ENCODE measurements at places on chromosomes 7 and 10. TPM values are rescaled to one million over a fixed set of nuclear protein-coding genes. Genes with fewer than 3 reads are reported as not detected.

The SLC29A4 gene
- total RNA-seq: 13.4 TPM

The VAX1 gene
- total RNA-seq: 1.3 TPM

The SYPL1 gene
- total RNA-seq: 85.4 TPM

The MCM10 gene
- total RNA-seq: 22.3 TPM

The TMEM178B gene
- total RNA-seq: 1.3 TPM

The PNLIPRP2 gene
- total RNA-seq: not detected

The NPTX2 gene
- total RNA-seq: 0.12 TPM

The NANOS1 gene
- 2.8 TPM for total RNA-seq

The RBP3 gene
- total RNA-seq: not detected

The LDB3 gene
- 0.06 TPM for total RNA-seq

The MMD2 gene
- total RNA-seq: not detected

The GRID1 gene
- total RNA-seq: 0.22 TPM

The CROT gene
- 6.5 TPM for total RNA-seq

The ASB10 gene
- not detected for total RNA-seq

The ERVW-1 gene
- total RNA-seq: not detected

The C10orf71 gene
- not detected for total RNA-seq

The GIMAP8 gene
- total RNA-seq: not detected

The TAS2R4 gene
- 0.12 TPM for total RNA-seq

The DNAJC12 gene
- 57.0 TPM for total RNA-seq

The AGAP3 gene
- total RNA-seq: 56.3 TPM

The ADIRF gene
- total RNA-seq: not detected

The LRRC17 gene
- 0.12 TPM for total RNA-seq

The SH2D4B gene
- not detected for total RNA-seq

The TDRD1 gene
- not detected for total RNA-seq

The OR2AE1 gene
- not detected for total RNA-seq

The FZD8 gene
- 4.9 TPM for total RNA-seq

The GPR141 gene
- not detected for total RNA-seq

The CPSF4 gene
- 42.9 TPM for total RNA-seq

The NODAL gene
- not detected for total RNA-seq

The LIPJ gene
- not detected for total RNA-seq

The OR2A1 gene
- not detected for total RNA-seq

The NPSR1 gene
- total RNA-seq: not detected

The EPO gene
- total RNA-seq: not detected

The SPDYE9 gene
- total RNA-seq: not detected

The OR2A42 gene
- total RNA-seq: not detected

The TUBB8 gene
- total RNA-seq: 0.22 TPM

The PKD2L1 gene
- total RNA-seq: 0.05 TPM

The COL13A1 gene
- 0.30 TPM for total RNA-seq

The ADCYAP1R1 gene
- total RNA-seq: not detected

The LCOR gene
- total RNA-seq: 8.1 TPM

The DDC gene
- total RNA-seq: 1.2 TPM

The KMT2C gene
- 5.5 TPM for total RNA-seq

The LIPK gene
- not detected for total RNA-seq

The STMP1 gene
- 30.3 TPM for total RNA-seq

The TMEM225B gene
- total RNA-seq: 0.89 TPM

The SPAG6 gene
- total RNA-seq: not detected

The COL1A2 gene
- not detected for total RNA-seq

The NEUROG3 gene
- total RNA-seq: not detected

The TRPV6 gene
- total RNA-seq: not detected

The CHAT gene
- total RNA-seq: not detected

The ANKRD22 gene
- 0.31 TPM for total RNA-seq

The PRSS58 gene
- not detected for total RNA-seq

The NFE2L3 gene
- 8.1 TPM for total RNA-seq

The KIN gene
- total RNA-seq: 15.4 TPM

The RPS24 gene
- 3,036 TPM for total RNA-seq

The VPS37D gene
- 4.8 TPM for total RNA-seq

The H2AZ2 gene
- 197 TPM for total RNA-seq

The GPR26 gene
- total RNA-seq: not detected
